ENCODE measurements at places on chromosomes 6 and 20.
A peak's percentile ranks its signal among the peaks of the same experiment; 100 is the strongest.

GRCh38 chr20:664576-664975 is 11.0 kb downstream of the SCRT2 start:
- no peak for DNase-seq

DNA sequence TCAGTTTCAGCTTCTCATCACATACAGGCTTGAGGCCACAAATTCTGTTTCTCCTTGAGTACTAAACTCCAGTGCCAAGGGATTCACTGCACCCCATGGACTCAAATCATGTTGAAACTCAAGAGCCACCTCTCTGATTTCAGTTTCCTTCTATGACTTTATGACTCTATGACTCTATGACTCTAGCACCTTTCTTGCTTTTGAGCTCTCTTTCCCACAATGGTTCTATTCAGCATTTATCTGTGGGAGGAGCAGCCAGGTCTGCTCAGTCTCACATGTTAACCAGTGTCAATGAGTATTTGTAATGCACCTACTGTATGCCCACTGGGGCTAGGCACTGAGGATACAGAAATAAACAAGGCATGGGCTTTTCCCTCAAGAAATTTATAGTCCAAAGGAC is 14.6 kb upstream of the SLC22A2 start:
- DNase-seq: no peak

DNA sequence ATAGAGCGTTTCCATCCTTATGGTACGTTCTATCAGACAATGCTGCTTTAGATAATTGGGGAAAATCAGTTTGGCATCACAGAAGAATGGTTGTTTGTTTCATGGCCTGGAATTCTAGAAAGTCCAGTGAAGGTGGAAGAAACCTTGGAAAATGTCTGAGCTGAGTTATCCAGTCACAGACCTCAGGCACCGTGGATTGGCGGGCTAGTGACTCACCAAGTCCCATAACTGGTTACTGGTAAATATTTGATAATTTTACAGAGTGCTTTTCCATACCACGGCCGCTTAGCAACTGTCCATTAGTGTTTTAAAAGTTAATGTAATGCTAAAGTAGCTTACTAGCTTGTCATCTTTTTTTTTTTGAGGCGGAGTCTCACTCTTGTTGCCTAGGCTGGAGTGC is 99.4 kb downstream of the SLC35B3 start:
- DNase-seq: no peak

- no peak for DNase-seq
Measured at GRCh38 chr20:41380551-41381193, 14.1 kb upstream of the EMILIN3 start.

GRCh38 chr6:80433010-80433672 is 326.7 kb downstream of the BCKDHB start:
- no peak for DNase-seq

DNA sequence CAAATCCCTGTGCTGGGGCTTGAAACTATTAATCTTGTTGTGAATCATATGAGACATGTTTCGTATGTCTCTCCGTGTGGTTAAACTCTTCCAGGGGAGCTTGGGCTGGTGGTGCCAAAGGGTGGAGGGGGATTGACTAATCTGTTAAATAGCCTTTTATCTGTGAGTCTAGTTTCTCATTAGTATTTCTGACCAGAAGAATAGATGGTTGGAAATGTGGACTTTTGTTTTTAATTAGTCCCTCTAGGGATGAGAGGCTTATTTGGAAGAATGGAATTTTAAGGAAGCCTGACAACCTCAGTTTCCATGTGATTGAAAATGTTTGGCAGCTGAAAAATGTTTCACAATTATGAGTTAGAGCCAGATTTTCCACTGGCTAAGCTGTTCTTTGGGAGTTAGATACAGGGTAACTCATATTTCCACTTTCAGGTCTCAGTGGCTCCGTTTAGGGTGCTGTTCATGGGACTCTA is 117.3 kb downstream of the BCKDHB start:
- no peak for DNase-seq

DNA sequence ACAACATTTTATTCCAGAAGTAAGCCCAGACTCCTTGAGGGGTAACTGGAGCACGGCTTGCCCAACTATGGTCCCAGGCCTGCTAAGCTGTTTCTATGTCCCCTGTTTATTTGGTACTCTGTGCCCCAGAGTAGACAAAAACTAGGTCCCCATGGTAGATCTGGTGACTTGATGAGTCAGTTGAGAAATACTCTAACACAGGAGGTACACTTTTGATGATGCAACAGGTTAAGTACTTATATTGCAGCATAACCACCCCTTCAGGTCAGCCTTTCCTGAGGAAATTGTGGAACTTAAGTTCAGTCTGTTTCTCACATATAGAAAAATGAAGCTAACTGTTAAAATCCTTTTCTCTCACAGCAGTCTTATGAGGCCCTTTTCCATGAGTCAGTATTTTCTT is 19.6 kb downstream of the TTPAL start:
- DNase-seq: no peak

GRCh38 chr6:1346558-1347091 is 34.7 kb downstream of the FOXQ1 start:
- DNase-seq: no peak

DNA sequence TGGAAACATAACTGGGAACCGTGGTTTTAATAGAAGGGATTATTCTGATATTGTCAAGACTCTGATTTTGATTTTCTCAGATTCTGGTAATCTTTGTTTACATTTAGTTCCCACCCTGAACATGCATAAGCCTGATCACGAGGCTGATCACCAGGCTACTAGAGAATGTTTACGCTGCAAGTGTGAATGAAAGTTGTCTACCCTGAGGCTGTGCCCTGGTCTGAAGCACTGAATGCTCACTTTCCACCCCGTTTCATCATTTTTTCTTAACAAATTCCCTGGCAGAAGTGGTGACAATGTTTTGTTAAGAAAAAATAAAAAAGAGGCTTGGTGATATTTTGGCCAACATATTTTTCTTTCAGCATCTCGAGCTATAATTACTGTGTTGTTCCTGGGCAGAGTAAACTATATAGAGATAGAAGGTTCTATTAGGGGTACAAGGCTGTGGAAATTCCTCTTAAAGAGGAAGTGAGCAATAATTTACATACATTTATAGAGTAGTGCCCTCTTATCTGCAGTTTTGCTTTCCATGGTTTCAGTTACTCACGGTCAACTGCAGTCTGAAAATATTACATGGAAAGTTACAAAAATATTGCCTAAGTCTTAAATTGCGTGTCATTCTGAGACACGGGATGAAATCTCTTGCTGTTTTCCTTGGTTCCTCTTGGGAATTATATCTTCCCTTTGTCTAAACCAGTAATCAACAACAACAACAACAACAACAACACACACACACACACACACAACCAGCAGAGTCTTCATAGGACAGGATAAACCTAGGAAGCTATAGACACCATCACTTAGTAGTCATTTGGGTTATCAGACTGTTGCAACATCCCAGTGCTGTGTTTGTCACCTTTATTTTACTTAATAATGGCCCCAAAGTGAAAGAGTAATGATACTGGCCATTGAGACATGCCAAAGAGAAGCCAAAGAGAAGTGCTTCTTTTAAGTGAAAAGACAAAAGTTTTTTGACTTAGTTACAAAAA is 566.6 kb upstream of the CITED2 start:
- no peak for DNase-seq

- no peak for DNase-seq
Measured at GRCh38 chr20:19210391-19211155, 1.9 kb upstream of the SLC24A3 start.

DNA sequence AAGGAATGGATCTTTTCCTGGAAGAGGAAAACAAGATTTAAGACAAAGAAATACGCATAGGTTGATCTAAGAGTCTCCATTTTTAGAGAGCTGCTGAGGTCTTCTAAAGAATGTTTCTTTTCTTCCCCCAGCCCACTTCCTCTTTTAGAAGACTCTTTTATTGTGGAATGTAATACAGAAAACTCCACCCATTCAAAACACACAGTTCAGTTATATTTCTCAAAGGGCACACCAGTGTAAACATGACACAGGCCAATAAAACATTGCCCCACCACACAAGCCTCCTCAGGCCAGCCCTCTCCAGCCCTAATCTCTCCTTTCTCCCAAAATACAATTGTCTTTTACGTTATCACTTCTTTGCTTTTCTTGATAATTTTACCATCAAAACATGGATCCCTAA is 42.8 kb downstream of the SLC35B3 start:
- no peak for DNase-seq

GRCh38 chr6:156865019-156865629 is 87.9 kb downstream of the ARID1B start:
- no peak for DNase-seq

- DNase-seq: no peak
Measured at GRCh38 chr6:71523548-71523947, 234.9 kb downstream of the OGFRL1 start.

DNA sequence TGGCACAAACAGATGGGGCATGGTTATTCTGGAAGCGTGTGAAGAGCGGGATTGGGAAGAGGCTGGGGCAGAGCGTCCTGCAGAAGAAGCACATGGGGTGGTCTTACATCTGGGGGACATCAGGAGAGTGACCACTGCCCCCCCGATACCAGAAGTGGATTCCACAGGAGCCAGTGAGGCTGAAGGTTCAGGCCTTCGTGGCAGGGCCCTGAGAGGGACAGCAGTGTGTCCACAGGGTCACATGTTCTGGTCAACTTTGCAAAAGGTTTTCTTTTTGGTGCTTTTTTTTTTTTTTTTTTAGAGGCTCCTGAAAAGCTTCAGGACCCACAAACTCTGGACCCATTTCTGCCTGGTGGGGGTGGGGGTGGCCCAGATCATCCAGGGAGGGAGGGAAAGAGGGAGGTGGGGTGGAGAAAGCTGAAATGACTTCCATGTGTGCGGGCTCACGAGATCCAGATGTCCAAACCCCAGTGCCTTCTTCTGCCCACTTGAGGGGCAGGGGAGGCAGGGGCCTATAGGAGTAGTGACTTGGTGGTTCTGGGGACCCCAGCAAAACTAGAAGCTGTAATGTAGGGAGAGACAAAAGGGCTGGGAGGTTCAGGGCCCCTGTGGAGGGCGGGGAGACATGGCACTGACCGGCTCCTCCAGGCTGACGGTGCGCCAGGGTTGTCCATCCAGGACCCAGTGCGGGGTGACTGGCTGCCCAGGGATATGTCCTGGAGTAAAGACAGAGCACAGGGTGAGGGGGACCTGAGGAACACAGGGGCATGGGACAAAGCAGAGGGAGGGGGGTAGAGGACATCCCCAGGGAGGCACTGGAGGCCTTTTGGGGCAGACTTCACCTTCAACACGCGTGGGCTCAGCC is 2.7 kb downstream of the ADAM33 start:
- DNase-seq: no peak

DNA sequence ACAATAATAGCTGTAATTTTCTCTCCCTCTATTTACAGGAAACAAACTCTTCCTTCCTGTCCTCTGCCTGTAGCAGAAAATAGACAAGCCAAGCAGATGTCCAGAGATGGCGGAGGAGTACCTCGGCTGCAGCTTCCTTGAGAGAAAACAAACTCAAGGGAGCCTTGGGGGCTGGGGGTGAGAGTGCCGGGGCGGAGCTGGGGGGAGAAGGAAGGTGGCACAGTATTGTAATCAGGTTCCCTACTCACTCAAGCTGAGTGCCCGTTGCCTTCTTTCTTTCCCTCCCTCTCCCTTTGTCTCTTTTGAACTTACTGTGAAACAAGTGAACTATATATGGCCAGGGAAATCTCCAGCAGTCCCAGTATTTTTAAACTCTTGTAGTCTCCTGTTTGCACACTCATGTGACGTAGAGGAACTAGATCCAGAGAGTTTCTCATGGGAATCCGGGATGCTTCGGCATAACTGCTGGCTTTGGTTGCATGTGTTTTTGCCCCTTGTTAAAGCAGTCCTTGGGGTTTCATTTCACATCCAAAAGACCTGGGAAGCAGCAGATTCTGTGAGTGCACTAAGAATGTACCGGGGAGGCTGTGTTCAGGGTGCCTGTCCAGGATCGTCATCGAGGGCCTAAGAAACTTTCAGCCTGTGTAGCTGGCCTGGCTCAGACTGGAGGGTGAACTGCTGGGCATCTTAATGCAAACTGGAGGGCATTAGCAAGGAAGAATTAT is 44.6 kb upstream of the HDDC2 start:
- no peak for DNase-seq

GRCh38 chr20:8774412-8774811 is 294.5 kb upstream of the PLCB4 start:
- DNase-seq: no peak

GRCh38 chr20:36543184-36544133 is 2.1 kb downstream of the MYL9 start:
- no peak for DNase-seq

DNA sequence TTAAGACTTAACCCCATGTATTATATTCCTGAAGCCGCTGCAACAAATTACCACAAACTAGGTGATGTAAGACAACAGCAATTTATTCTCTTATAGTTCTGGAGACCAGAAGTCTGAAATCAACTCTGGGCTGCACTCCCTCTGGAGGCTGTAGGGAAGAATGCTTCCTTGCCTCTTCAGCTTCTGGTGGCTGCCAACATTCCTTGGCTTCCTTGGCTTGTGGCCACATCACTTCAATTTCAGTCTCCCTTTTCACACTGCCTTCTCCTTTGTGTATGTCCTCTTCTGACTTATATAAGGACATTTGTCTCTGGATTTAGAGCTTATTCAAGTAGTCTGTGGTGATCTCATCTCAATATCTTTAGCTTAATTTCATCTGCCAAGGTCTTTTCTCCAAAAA is 141.6 kb downstream of the DHX35 start:
- DNase-seq: no peak

- no peak for DNase-seq
Measured at GRCh38 chr20:51227744-51228143, 204.8 kb upstream of the KCNG1 start.

DNA sequence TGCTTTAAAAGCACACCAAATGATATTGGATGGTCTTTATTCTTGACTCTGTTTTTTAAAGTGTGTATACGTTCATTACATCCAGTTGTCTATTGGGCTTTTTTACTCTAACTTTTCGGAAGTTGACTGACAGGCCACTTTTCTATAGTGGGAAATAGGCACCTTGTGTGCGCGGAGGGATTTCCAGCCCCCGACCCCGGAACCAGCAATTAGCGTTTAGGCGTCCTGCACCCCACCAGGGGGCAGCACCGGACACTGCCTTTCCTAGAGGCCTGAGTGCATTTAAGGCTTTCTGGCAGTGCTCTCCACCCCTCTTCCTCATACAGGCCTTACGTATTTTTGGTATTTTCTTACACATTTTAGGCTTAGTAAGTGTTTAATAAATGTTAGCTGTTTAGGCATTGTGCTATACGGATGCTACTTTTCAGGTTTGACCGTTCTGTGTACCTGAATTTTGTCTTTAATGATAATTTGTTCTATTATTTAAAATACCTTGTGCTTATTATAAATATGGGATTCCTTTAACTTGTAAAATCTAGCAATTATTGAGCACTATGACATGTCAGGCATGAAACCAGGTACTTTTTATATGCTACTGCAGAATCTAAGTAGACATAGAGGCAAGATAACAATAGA is 231.8 kb downstream of the BCKDHB start:
- peak; percentile 39 for DNase-seq

DNA sequence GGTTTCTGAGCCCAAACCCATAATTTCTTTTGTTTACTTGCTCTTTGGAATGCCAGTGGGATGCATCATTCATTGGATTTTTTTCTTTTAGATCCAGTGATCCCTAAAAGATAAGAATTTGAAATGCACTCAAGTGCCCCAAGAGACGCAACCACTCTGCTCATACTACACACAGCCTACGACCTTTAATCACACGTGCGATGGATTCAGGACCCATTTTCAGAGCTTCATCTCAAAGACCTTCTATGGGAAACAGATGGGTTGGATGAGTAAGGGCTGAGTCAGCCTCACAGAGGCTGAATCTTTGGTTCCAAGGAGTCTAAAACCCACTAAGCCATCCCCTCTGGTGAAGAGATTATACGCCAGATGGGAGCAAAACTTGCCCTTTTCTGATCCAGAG is 265.5 kb upstream of the EXOC2 start:
- DNase-seq: no peak
